ENCODE measurements at places on chromosomes 4 and X. TPM values are rescaled to one million over a fixed set of nuclear protein-coding genes. Genes with fewer than 3 reads are reported as not detected.
A peak's percentile ranks its signal among the peaks of the same experiment; 100 is the strongest.

GRCh38 chrX:134570509-134570846, 87.8 kb downstream of the PLAC1 start:
- DNase-seq = no peak

DNA sequence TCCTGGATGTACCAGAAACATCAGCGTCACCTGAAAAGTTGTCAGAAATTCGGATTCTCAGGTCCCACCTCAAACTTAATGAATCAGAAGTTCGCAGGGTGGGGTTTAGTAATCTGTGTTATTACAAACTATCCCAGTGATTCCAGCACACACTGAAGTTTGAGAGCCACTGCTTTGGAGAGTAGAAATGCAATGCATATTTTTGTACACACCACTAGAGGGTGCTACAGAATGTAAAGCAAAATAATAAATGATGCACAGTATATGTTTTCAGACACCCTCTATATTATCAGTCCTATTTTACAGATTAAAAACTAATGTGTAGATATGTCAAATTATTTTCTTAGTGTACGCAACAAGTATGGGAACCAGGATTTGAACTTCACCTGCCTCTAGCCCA, 2.4 kb upstream of the MORF4L2 start:
- peak; percentile 48 for DNase-seq

DNA sequence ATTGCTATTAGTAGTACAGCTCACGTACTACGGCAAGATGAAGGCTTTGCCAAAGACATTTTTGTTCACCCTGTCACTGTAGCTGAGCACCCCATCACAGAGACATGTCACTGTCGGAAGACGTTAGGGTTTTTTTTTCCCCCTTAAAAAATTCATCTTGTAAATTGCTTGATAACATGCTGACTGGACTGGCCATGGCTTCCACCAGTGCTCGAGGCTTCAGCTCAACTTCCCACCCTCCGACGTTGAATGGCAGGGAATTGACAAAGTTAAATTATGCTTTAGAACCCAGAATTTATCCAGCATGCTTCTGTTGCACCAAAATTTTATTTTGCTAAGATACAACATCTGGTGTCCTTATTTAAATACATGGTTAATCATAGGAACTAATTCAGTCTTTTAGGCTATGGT, 707 bp upstream of the OTUD4 start:
- no peak for DNase-seq

GRCh38 chrX:9153300-9153699, 119.4 kb upstream of the FAM9B start:
- peak; percentile 20 for DNase-seq

The F9 gene
- total RNA-seq = not detected

The RTL9 gene
- total RNA-seq = not detected

The RBM41 gene
- total RNA-seq = 16.0 TPM

The MAGEC1 gene
- not detected for total RNA-seq

The GAGE13 gene
- total RNA-seq = not detected

The USO1 gene
- 105 TPM for total RNA-seq

The CD99L2 gene
- 39.0 TPM for total RNA-seq

All from dermis blood vessel endothelial cell (primary cell).